ENCODE measurements at places on chromosomes 6 and 20.

DNA sequence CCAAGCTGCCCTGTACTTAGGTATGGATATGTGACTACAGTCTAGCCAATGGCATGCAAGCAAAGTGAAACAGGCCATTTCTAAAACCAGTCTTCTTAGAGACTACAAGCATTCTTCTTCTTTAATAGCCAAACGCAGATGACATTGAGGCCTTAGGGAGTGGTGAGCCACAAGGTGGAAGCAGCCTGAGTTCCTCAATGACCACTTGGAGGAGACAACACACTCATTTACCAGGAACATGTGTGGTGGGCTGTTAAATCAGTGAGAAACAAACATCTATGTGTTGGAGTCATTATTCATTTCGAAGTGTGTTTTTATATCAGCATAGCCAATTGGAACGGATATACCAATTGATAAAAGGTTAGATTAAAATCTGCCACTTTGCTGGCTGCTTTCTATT is 122.0 kb downstream of the GFRAL start:
- DNase-seq, result no peak

DNA sequence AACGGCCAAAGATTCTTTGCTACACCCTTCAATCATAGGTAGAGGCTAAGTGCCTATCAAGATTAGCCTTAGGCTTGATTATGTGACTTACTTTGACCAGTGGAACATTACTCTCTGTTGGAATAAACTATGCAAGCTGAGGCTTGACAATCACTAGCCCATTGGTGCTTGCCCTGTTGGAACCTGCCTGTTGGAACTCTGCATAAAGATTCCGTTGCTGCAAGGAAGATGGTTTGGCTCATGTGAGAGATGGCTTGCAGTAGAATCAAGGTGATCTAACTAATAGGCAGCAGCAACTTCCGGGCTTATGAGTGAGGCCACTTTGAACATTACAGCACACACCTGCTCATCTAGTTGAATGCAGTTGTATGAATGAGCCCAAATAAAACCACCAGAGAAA is 227.7 kb upstream of the TSHZ2 start:
- DNase-seq, result no peak

GRCh38 chr6:143276436-143276835 is 174.1 kb downstream of the ADAT2 start:
- DNase-seq, result no peak

GRCh38 chr6:62716719-62717118 is 430.7 kb upstream of the KHDRBS2 start:
- DNase-seq, result no peak

DNA sequence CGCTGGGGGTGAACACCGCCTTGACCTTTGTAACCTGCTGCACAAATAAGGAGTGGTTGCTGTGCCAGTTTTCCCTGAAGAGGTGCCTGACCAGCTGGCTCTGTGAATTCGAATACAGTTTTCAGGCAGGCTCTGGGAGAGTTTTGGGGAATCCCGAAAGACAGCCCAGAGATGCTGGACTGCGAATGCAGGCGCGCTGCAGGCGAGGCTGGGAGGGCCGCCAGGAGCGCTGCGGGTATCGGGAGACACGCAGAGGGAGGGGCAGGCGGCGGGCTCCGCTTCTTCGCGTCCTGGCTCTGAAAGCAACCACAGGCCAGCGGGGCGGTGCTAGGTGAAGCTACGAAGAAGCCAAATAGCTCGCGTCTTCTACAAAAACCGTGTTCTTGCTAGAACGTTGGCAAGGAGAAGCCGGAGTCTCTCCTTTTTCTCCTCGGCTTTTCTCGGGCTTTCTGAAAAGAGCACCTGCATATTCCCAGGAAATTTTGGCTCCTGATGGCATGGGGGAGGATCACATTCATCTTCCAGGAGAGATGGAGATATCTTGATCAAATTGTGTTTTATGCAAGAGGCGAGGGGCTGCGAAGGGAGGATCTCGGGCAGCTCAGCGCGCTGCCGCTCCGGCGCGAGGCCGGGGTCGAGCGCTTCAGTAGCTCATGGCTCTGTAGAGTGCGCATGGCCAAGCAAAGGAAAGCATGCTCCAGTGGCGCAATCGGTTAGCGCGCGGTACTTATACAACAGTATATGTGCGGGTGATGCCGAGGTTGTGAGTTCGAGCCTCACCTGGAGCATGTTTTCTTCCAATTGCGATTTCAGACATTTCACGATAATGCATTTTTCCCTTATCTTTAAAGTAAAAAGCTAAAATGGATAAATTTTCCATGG is 158.1 kb upstream of the ZNF184 start:
- DNase-seq, result no peak

DNA sequence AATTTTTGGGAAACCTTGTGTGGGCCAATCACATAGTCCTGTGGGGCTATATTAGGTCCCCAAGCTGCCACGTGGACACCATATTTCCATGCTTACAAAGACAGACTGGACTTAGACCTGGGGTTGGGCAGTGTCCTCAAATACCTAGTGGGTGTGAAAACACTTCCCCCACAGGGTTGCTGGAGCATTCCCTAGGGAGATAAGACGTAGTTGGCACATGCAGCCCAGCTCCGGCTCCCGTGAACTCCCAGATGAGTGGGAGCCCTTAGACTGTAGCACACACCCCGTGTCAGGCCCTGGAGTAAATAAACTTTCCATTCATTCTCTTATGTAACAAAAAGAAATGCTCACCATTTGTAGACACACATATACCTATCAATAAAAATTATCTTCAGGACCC is 14.2 kb downstream of the KCNG1 start:
- DNase-seq, result no peak

DNA sequence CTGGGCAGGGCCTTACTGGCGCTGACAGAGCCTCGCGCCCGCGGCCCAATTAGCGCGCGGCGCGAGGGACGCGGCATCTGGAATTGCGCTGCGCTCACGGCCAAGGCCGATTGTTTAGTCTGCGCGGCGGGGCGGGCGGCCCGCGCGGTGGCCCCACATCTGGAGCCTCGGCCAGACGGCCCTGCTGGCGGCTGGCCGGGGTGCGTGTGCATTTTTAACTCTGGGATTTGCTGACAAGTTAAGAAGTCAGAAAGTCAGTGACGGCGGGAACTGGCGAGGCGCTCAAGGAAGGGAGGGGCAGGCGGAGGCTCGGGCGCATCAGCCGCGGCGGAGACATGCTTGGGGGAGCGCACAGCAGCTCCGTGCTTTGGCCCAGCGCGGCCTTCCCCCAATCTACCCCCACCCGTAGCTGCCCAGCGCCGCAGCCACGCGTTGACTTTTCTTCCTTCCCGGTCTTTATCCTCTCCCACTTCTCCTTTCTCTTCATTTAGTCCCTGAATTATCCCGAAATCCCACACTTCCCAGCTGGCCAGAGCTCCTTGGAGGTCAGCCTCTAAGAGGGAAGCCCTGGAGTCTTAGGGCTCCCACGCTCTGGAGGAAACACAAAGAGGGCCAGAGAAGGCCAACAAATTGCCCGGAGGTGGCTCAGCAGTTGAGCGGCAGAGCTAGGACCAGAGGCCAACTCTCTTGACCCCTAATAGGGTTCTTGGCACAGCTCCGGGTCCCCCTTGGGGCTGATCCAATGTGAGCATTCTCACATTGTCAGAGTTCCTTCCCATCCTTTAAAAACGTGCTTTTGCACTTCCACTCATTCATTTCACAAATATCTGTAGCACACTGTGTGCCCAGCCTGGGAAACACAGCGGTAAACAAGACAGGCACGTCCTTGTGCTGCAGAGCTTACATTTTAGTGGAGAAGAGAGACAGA is 40.8 kb upstream of the FOXP4 start:
- no peak for DNase-seq

GRCh38 chr20:43477193-43477592 is 19.5 kb downstream of the SRSF6 start:
- no peak for DNase-seq

Data from NK-92 treated with Interleukin-12 subunit alpha and Interleukin-12 subunit beta, amount 100 ng/mL, for 24 hours (cell line).